Foreskin keratinocyte (primary cell): ENCODE measurements at places on chromosomes 11 and 22. TPM values are rescaled to one million over a fixed set of nuclear protein-coding genes. Genes with fewer than 3 reads are reported as not detected.

The P2RY2 gene
- 5.1 and 6.3 TPM in 2 replicates for total RNA-seq

The CYP2D6 gene
- total RNA-seq = 0.61 and 0.71 TPM in 2 replicates

The C1QTNF4 gene
- total RNA-seq = 0.14 and 0.31 TPM in 2 replicates

The DCDC1 gene
- 0.07 and 0.11 TPM in 2 replicates for total RNA-seq

GRCh38 chr22:46132830-46133587, 17.3 kb upstream of the PPARA start:
- no peak for DNase-seq

GRCh38 chr11:20638074-20638473, 31.3 kb upstream of the NELL1 start:
- no peak for DNase-seq

GRCh38 chr11:67273260-67273990, 7.2 kb downstream of the GRK2 start:
- no peak for DNase-seq

GRCh38 chr11:88701816-88702215, 364.0 kb downstream of the GRM5 start:
- no peak for DNase-seq

DNA sequence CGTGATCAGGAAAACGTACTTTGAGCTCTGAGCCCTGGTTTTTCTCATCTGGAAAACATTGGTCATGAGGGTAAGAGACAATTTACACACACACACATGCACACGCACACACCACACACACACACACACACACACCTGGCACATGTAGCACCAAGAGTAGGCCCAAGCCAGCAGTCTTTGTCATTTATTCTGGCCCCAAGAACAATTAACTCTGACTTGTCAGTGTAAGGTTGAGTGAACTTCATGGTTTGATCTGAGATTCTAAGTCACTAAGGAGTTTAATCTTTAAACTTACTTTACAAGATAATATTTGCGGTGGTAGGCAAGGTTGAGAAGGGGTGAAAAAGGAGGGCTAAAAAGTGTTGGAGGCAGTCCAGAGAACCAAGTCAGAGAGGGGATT, 44.1 kb downstream of the MMP20 start:
- DNase-seq = no peak

DNA sequence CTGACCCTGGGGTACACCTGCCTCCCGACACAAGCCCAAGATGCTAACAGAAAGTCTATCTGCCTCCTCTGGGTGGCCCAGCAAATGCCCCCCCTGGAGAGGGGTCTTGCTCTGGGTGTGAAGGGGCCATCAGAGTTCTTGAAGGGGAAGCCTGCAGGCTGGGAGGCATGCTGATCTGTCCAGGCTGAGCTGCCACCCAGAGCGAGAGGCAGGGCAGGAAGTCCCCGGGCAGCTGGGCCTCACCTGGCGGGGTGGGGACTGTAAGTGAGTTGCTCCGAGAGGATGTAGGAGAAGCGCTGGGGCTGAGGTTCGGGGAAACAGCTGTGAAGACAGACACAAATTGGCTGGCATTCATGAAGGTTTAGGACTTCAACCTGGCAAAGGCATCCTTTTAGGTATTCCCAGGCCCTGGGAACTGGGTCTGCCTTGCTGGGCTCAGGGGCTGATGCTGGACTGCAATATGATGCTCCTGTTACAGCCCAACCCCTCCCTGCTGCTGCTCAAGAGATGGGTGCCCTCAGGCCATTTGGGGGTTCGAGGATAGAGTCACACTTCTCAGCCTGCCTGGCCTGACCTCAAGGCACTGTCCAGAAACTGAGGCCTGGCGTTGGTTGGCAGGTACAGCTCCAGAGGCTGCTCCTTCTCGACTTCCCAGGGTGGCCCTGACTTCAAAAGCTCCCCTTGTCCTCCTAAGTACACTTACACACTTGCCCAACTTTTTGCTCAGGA, 60.2 kb upstream of the LYVE1 start:
- DNase-seq = no peak

DNA sequence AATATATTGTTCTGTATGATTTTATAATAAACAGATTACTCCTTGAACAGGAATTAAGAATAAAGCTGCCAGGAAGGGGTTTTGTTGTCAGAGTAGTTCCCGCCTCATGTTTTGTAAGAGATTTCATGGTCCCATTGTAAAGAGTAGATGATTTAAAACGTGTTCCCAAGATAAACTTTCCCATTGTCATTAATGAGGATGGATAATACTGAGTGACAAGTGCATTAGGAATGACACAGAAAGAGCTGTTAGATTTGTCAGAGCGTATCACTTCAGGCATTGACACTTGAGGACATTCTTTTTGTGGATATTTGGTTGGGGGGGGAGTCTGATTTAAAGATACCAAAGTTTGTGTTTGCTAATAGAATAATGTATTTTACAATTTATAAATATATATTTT, 147.0 kb downstream of the PAX6 start:
- DNase-seq = no peak

- no peak for DNase-seq
Measured at GRCh38 chr22:42743501-42743991, 22.9 kb upstream of the A4GALT start.
